ENCODE measurements at places on chromosomes 7 and 10.

DNA sequence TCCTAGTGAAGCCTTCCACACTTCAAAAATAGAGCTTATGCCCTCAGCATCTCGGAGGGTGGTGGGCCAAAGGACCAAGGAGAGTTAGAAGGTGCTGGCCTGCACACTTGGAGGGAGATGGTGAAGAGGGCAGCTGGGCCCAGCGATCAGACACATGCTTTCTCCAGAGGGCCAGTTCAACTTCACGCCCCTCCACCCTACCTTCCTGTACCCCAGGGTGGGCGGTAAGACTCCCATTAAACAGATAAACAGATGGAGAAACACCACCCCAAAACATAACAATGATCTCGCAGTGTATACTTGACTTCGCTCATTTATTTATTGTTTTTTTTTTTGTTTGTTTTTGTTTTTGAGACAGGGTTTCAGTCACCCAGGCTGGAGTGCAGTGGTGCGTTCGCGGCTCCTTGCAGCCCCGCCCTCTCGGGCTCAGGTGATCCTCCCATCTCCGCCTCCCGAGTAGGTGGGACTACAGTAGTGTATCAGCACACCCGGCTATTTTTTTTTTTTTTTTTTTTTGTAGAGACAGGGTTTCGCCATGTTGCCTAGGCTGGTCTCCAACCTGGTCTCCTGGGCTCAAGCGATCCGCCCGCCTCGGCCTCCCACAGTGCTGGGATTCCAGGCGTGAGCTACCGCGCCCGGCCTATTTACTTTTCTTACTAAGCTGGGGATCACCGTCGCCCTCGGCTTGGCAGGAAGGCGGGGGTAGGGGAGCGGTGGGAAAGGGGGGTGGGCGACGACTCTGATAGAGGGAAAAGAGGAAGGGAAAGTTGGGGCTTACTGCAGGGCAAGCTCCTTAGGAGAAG lies 1.8 kb downstream of the C10orf95 start:
- peak; percentile 63 for DNase-seq

DNA sequence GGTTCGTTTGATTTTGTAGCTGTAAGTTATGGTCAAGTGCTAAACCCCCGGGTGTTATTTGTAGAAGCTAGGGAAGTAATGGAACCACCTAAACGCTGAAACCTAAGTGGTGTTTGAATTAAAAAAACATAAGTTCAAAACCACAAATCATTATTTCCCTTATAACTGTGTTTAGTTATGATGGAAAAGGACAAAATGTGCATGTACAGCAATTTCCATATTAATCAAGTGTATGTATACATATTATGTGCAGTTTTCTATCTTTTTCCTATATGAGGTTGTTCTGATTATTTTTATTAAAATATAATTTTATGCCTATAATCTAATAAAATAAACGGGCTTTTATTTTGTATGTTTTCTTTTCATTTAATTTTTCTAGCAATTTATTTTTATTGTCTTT lies 45.9 kb downstream of the IL6 start:
- no peak for DNase-seq

DNA sequence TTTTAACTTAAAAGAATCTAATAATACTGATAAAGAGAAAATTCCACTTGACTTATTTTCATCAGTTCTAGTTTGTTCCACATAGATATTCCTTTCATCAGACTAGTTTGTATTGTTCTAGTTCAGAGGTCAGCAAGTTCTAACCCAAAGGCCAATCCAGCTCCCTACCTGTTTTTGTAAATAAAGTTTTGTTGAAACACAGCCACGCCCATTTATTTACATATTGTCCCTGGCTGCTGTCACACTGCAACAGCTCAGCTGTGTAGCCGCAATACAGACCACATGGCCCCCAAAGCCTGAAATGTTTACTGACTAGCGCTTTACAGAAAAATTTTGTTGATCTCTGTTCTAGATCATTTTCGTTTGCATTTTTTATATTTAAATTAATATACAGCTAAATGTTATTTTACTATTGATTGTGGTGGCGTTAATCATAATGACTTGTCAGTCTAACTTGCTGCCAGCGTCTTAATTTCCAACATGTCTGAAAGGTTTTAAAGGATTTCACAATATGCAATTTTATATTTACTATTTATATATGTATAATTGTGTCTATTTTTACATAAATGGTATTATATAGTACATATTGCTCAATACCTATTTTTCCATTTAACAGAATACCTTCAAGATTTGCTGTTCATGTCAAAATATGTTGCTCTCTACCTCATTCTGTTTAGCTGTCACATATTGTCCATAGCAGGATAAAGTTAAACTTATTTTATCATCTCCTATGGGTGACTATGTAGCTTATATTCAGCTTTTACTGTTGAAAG lies 159.3 kb downstream of the DYNC1I1 start:
- no peak for DNase-seq

DNA sequence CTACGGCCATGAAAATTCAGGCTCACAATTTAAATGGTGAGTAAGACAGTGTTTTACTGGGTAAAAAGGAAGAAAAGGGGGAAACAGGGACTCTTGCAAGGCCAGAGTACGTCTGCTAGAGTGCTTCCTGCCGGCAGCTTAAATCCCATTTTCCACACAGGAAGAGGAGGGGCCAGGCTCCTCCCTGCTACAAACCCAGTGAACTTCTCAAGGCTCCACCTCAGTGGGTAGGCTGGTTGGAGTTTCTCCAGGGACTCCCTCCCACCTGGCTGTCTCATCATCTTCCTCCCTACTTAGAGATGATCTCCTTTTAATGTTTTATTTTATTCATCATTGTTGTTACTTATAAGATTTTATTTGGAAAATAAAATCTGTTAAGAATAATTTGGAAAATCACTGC lies 62.6 kb upstream of the SEMA3C start:
- DNase-seq, result no peak

GRCh38 chr7:100152404-100152803 lies 3.7 kb downstream of the LAMTOR4 start:
- peak; percentile 79 for DNase-seq

DNA sequence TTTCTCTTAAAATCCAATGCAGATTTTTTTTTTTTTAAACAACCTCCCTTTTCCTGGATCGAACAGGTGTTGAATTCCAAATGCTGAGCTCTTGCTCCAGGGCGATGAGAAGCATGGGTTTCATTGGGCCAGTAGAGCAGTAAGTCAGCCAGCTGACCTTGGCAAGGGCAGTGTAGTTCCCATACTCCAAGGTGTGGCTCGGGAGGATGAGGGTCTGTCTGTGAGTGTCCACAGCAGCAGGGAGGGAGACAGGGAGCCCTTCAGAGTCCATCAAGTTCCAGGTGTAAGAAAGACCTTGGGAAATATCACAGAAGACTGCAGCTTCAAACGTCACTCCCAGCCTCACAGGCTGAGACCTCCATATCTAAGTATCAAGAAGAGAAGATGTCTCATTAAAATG lies 50.4 kb downstream of the PKD1L1 start:
- no peak for DNase-seq

GRCh38 chr7:69328516-69328915 lies 269.8 kb upstream of the AUTS2 start:
- no peak for DNase-seq

DNA sequence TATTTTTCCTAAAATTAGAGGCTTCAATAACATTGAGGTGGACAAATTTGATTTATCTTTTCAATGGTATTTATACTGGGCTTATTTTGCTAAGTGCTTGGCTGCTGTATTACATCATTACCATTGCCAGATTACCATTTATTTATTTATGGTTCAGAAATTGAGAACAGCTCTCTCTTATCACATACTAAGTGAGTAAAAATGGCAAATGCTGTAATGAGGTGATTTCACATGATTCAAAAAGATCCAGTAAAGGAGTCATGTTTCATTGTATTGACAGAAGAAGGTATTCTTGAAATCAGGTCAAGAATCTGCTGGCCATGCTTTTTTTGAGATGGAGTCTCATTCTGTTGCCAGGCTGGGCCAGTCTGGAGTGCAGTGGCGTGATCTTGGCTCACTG lies 322.6 kb downstream of the KIF20B start:
- DNase-seq, result no peak

- DNase-seq, result no peak
Observed at GRCh38 chr7:66258409-66258808, 53.3 kb downstream of the TPST1 start.

- peak; percentile 74 for DNase-seq
Observed at GRCh38 chr7:19713676-19714075, 4.8 kb upstream of the POLR1F start.

GRCh38 chr7:88465600-88465999 lies 158.9 kb upstream of the STEAP4 start:
- no peak for DNase-seq

Measured in suppressor macrophage treated with lipopolysaccharide for 1 hour (primary cell).